ENCODE measurements at places on chromosomes 11 and 22.

DNA sequence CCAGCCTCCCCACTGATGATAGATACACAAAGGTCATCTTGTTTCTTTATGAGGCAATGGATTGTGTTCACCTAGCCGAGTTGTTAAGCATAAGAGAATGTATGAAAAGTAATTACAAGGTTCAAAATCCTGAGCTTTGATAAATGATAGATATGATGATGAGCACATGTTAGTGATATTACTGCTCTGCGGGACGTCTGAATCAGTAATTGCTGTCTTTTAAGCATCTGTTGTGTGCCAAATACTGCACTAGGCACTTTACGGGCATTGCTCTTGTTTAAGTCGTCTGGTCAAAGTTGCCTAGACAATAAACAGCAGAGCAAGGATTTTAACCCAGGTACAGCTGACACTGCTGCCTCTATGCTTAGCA, 559 bp upstream of the RNF141 start:
- peak; percentile 21 for DNase-seq

DNA sequence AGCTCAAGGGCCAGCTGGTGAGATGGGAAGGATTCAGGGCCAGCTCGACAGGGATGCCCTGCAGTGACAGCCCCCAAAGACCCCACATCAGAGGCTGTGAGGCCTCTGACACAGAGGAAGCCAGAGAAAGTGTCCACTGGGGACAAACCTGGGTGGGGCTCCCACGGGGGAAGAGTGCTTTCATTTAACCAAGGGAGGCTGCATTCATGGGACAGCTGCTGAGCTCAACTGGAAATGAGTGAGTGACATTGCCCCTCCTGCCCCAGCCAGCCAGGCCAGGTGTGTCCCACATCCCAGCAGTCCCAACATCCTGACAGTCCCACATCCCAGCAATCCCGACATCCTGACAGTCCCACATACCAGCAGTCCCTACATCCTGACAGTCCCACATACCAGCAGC, 61.0 kb downstream of the DHCR7 start:
- no peak for DNase-seq

- DNase-seq, result no peak
These were observed 3.7 kb upstream of the RIN1 start for GRCh38 chr11:66339686-66340483.

DNA sequence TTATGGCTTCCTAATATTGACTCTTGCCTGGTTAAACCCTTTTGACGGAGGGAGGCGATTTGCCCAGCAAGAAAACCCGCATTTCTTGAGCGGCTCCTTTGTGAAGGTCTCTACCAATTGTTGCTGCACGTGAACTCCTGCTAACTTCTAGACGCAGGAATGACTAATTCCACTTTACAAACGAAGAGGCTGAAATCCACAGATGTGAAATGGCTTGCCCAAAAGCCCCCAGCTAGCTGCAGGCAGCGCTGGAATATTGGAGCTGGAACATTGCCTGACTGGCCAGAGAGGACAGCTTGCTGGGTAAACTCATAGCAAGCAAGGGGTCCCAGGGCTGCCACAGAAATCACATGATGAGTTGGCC, 542 bp downstream of the GCAT start:
- DNase-seq, result no peak

GRCh38 chr11:116694349-116694725, 78.5 kb downstream of the BUD13 start:
- no peak for DNase-seq

- DNase-seq, result no peak
These were observed at the start of gene GAL3ST3 for GRCh38 chr11:66048547-66049323. Gene GAL3ST3, minus strand, starts transcription at chr11:66049161. Its CDS starts 3,746 bp downstream, at chr11:66045415.

DNA sequence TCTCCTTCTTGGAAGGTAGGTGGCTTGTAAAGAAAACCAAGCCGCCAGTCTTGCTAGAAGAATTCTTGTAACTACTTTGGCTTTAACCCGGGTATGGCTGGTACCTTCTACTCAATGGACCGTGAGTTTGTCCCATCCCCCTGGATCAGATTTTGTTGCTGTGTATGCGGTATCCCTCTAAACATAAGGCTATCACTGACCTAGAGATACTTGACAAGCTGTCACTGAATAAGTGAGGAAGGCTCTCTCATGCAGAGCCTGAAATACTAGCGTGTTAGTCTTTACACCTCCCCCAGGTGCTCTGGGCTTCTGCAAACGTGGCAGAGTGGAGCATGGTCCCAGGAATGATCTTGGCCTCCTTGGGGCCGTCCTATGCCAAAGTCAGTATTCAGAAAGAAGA, 34.5 kb downstream of the GLB1L2 start:
- DNase-seq, result no peak

- DNase-seq, result no peak
These were observed 580.5 kb upstream of the CCDC90B start for GRCh38 chr11:83866655-83867054.

DNA sequence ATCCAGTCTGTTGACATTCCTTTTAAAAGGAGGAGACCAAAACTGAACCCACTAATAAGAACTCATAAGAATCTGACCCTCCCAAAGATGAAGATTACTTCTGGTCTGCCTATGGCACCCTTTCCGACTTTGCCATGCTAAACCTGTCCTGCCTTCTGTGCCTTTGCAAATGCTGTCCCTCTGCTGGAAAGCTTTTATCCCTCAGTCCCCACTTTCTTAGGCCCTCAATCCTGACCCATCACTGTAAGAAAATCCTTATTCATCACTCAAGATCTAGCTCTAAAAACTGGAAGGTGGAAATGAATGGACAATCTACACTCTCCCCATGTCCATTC, 10.4 kb downstream of the MPZL3 start:
- no peak for DNase-seq

- no peak for DNase-seq
These were observed 69.9 kb downstream of the BUD13 start for GRCh38 chr11:116702772-116703385.

DNA sequence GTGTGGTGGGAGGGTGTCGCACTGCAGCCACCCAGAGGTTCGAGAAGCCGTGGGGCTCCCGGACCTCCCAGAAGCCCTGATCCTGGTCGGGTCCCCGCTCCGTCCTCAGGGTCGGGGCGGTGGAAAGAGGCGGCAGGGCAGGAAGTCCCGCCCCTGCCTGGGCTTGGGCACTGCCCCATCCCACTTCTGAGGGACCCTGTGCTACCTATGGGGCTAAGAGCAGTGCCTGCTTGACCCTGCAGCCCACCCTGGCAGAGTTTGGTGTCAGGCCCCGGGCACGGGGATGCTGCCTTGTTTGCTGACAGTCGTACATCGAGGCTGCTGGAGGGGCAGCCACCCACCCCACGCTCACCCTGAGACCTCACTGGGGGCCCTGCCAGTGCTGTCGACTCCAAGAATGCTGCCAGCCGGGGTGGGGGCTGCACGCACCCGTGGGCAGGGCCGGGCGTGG, 19.4 kb downstream of the RNH1 start:
- no peak for DNase-seq

- peak; percentile 43 for DNase-seq
These were observed 758 bp downstream of the GALNT18 start for GRCh38 chr11:11620921-11621572.

- no peak for DNase-seq
These were observed 9.9 kb downstream of the MICAL2 start for GRCh38 chr11:12120031-12121008.

DNA sequence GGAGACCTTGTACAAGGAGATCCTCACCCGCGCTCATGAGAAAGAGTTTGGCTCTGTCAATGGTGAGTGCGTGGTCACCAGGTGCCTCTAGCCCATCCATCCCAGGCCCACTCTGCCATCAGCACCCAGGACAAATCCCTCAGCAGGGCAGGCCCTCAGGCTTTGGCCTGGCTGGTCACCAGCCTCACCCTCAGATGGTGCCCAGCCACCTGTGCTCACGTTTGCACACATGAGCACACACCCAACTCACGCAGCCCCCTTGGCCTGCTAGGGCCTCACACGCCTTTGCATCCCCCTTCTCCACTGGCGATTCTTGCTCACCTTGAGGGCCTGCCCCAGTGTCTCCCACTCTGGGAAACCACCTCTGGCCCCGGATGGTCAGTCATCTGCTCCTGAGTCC, 4.1 kb upstream of the RAB1B start:
- DNase-seq, result no peak

GRCh38 chr11:19906126-19906525, 193.5 kb downstream of the NAV2 start:
- DNase-seq, result no peak

DNA sequence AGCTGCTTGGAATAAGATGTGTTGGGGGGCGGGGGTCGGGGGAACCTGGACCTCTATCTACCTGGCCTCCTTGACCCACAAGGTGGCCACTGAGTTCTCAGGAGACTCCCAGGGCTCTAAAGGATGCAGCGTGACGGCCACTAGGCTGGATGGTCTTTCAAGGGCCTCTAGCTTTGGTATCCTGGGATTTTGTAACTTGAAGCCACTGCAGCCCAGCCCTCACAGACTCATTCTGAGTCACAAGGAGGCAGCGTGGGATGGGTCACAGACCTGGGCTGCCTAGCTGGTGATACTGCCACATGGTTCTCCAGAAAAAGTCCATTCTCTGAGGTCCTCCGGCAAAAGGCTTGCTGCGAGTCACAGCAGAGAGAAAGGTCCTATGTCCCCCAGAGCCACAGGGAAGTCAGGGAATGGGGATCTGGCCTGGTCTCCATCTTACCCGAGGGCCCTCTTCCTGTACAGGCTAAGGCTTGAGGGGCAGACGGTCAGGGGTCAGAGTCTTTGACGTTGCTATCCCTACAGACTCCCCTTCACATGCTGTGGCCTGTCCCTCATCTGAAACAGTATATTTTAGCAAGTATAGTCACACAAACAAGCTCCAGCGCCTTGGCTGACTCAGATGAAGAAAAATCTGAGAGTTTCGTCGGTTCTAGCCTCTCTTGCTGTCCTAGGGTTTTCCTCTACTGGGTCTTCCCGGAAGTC, 52.4 kb downstream of the KCNC1 start:
- DNase-seq, result no peak

DNA sequence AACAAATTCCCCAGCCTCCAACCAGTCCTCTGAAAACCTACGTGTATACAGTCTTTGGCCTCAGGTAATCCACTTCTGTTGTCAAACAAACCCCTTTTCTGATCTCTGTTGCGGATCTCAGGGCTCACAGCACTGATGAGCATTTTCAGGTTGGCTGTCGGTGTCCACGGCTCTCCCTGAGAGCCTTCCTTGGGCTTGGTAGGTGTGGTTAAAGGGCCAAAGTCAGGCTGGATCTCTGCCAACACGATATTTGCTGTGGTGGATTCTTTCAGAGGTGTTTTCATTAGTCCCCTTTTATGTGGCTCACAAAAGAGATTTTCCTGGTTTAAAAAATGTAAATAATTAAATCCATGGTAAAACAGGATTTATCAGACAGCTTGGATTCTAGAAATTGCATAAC, 2.9 kb downstream of the E2F8 start:
- DNase-seq, result no peak

- DNase-seq, result peak; percentile 64
These were observed 849 bp downstream of the TCF20 start for GRCh38 chr22:42269432-42270175.

GRCh38 chr11:36471577-36471976, 38.5 kb downstream of the TRAF6 start:
- DNase-seq, result no peak

- DNase-seq, result no peak
These were observed 29.1 kb upstream of the DLAT start for GRCh38 chr11:111996129-111996528.

DNA sequence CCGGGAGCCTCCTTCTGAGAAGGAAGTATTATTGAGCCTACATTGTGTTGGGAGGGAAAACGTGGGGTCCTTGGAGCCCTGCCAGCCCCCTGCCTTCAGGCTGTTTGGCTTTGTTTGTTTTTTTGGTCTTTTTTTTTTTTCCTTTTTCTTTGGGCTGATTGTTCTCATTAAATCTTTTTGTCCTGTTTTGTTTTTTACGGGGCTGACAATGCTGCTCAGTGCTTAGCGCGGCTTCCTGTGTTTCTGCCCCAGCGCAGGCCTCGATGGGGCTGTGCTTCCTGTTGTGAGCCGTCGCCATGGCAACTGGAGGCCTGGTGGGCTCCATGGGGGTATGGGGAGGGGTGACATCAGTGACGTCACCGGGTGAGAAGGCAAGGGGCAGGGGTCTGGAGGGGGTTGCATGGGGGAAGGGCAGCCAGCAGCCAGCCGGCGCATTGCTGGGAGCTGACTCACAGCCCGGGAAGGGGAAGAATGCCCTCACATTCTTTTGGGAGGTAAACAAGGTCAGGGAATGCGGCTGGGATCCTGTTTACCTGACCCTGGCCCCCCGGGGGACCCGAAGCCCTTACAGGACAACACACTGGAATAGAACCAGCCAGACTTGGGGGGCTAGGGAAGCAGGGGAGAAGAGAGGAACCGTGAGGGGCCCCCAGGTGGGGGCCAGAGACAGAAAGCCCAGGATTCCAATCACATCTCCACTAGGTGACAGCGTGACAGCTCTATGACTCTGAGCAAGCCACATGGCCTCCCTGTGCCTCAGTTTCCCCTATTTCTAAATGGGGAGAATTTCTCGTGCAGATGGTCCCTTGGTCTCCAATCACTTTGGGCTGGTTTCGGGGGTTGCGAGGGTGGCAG, 22.2 kb upstream of the CBX7 start:
- DNase-seq, result peak; percentile 55

DNA sequence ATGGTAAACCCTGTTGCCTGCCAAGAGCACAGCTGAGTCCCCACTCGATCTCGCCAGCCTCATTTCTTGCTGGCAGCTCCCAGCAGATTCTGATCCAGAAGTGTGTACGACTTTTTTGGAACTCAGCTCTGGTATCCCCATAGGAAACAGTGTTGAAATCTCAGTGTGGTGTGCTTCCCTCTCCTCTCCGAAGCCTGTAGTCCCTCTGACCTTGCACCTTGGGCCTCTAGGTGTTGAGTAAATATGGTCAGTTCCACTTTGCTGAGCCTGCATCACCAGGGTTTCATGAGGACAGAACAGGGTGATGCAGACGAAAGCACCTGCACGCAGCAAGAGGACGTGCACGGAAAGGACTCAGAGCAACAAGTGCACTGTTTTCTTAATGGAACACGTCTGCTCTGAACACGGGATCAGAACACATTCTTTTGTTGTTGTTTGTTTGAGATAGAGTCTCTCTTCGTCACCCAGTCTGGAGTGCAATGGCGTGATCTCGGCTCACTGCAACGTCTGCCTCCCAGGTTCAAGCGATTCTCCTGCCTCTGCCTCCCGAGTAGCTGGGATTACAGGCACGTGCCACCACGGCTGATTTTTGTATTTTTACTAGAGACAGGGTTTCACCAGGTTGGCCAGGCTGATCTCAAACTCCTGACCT, 3.8 kb upstream of the CPT1A start:
- no peak for DNase-seq
